ENCODE measurements at places on chromosomes 3 and 15.

DNA sequence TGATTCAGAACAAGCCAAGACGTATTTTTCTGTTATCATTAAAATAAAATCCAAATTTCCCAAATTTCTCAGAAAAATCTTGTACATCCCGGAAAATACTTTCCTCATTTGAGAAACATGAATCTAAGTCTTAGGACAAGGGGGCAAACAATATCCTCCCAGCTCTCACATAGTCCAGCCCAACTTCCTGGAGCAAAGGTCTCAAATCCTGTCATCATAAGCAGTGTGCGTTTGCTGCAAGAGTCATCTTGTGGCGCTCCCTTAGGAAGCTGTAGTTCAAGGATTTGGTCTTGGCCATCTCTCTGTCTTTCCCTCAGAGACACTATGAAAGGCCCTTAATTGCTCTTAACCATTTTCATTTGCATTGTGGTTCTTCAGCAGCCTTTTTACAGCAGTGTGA, 57.5 kb upstream of the GSK3B start:
- no peak overlapping the region for H3K27ac ChIP-seq
- no peaks in the 10 kb centered on the region for H3K36me3 ChIP-seq
- no peak overlapping the region for H3K4me3 ChIP-seq
- no peaks in the 10 kb centered on the region for H3K27me3 ChIP-seq
- peaks cover 21% of the 10 kb centered on the region for H3K4me1 ChIP-seq

DNA sequence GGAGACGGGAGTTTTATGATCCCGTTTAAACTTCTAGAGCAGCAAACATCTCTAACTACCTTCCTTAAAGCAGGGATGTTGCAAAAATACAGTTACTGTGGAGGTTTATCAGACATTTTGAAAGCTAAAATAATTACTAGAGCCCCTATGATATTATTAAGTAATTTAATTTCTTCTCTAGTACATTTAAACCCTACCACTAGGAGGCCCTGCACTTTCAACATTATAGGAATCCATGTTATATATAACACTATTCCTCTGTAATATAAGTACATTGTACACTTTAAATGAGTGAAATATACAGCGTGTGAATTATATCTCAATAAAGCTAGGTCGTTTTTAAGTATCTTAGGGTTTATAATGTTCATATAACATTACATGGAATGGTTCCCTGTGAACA, 11.5 kb downstream of the SETMAR start:
- H3K4me1 ChIP-seq: no peaks in the 10 kb centered on the region
- no peaks in the 10 kb centered on the region for H3K27me3 ChIP-seq
- H3K36me3 ChIP-seq: no peaks in the 10 kb centered on the region
- no peak overlapping the region for H3K4me3 ChIP-seq
- H3K27ac ChIP-seq: no peak overlapping the region

DNA sequence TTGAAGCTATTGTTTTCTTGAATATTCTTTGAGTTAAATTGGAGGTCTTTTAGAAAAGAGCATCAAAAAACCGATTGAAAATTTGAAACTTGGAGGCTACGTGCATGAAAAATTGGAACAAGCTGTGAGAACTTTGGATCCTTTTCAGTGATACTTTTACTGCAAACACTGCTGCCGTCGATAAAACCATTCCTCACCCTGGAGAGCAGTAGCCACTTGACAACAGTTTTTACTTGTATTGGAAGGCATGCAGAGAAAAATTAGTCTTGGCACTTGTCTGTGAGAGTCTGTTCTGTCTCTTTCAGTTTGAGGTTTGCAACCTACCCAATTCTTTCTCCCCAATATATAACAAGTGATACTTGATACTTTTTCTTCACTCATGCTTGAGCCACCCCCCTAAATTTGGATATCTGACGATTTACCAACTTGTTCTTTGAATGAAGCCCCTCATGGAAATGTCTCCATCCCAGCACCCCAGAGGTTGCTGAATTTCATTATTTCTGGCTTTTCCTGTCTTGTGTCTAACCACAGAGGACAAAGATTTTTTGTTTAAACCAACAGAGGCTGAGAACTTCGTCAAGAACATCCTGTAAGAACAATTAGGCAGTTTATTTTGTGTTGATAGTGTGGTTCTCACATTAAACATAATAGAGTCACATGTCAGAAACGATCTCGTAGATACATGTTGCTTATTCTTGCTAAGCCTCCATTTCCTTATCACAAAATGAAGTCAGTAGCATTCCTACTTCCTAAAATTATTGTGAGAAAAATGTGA, 307.3 kb upstream of the PLSCR5 start:
- no peaks in the 10 kb centered on the region for H3K4me1 ChIP-seq
- H3K4me3 ChIP-seq: no peak overlapping the region
- no peaks in the 10 kb centered on the region for H3K27me3 ChIP-seq
- H3K36me3 ChIP-seq: no peaks in the 10 kb centered on the region
- no peak overlapping the region for H3K27ac ChIP-seq

- no peak overlapping the region for H3K4me3 ChIP-seq
- no peaks in the 10 kb centered on the region for H3K36me3 ChIP-seq
- H3K27me3 ChIP-seq: no peaks in the 10 kb centered on the region
- no peak for DNase-seq
- no peaks in the 10 kb centered on the region for H3K4me1 ChIP-seq
Measured at GRCh38 chr15:76576523-76577279, 240.1 kb downstream of the ISL2 start.

GRCh38 chr15:72554471-72555425, 80.6 kb downstream of the ARIH1 start:
- no peak overlapping the region for H3K27ac ChIP-seq
- H3K36me3 ChIP-seq: no peaks in the 10 kb centered on the region
- DNase-seq: no peak
- H3K4me1 ChIP-seq: no peaks in the 10 kb centered on the region
